ENCODE measurements at places on chromosomes 11 and 22.

DNA sequence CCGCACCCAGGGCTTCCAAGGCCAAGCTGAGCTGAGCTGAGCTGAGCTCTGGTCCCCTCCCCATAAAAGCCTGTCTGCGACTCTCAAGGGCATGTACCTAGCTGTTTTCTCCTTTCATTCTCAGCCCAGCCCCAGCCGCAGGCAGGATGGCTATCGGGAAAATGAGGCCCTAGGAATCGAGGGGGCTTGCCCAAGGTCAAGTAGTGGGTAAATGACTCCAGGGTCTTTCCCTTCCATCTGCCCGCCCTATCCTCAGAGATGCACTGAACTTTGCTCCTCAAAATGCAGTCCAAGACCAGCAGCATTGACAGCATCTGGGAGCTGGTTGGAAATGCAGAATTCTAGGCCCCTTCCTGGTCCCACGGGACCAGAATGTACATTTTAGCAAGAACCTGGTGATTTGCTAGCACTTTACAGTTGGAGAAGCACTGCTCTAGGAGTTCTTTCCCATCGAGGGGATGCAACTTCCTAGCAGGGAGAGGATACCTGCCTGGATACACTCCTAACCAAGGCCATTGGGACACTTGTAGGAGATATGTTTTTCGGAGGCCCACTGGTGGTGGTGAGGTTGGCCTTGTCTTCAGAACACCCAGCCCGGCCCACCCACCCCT is 43.2 kb upstream of the ACCSL start:
- no peak overlapping the region for H3K4me3 ChIP-seq
- H3K4me1 ChIP-seq = no peaks in the 10 kb centered on the region
- H3K27me3 ChIP-seq = peaks cover 46% of the 10 kb centered on the region
- no peak for DNase-seq
- no peak overlapping the region for H3K27ac ChIP-seq

DNA sequence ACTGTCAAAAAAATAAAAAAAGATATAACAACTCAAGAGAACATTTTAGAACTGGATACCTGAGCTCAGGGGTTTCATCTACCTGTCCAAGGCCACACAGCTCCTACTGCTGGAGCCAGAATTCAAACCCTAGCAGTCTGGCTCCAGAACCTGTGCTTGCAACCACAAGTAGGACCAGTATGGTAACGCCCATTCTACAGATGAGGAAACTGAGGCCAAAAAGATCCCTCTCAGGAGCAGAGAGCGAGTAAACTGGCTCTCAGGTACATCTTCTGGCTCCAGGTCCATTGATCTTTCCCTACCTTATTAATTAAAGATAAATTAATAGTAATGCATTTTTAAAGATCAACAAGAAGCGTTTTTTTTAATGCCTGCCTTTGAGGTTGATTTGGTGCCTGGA is 19.2 kb downstream of the P2RX3 start:
- H3K27ac ChIP-seq = no peak overlapping the region
- no peaks in the 10 kb centered on the region for H3K36me3 ChIP-seq
- no peak overlapping the region for H3K4me3 ChIP-seq
- H3K27me3 ChIP-seq = peaks cover 12% of the 10 kb centered on the region
- H3K4me1 ChIP-seq = no peaks in the 10 kb centered on the region

DNA sequence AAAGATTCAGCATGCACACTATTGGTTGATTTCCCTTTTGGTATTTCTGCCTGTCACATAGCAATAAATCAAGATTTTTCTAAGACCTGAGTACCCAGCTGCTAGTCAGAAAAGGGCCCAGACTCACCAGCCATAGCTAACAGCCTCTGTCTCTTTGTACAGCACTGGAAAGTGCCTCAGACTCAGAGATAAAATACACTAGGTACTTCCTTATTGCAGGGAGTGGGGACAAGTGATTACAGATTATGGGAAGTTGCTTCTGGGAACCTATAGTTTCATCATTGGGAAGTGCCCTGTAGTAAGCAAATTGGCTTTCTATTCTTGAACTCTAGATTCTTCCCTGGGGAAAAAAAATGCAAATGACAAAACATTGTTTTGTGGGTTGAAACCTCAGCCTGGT is at the start of gene CASP5:
TSS of gene CASP5 (minus strand) at position 166 of the 400 bp plus-strand sequence. CDS start at position 134, 32 bp downstream.
- H3K4me3 ChIP-seq = no peak within 1 kb of the TSS
- H3K27me3 ChIP-seq = no peaks in the 10 kb centered on the region
- H3K36me3 ChIP-seq = peaks cover 32% of the 10 kb centered on the region
- H3K27ac ChIP-seq = no peak within 1 kb of the TSS

DNA sequence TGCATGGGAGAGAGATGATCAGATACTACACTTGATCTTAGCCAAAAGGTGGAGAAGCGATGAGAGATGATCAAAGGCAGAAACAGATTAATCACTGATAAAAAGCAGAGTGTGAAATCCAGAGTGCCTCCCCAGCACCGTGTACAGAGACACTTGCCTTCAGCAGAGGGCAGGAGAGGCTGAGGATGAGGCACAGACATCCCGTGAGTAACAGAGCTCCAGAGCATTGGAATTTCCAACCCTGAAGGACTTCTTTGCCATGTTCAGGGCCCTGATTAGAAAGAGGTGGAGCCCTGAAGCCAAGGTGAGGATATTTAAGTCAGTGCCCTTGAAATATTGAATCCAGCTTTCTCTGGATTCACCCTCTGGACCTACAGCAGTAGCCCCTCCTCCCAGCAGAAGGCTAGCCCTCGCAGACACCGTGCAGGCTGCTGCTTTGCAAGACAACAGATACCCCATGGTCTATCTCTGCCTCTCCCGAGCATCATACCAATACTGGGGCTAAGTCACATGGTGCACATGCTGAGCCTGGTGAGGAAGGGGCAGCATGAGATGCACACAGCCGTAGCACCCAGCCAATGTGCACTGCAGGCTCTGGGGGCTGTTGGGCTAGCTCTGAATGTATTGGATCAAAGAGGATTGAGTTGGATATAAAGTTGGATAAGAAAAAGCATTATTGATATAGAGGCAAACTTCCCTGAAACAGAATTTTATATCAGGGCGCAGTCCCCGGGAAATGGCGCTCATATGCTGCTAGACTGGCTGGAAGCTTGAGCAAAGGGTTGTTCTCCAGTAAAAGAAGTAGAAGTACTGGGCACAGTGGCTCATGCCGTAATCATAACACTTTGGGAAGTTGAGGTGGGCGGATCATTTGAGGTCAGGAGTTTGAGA is 200.3 kb upstream of the B3GAT1 start:
- no peak overlapping the region for H3K4me3 ChIP-seq
- peaks cover 83% of the 10 kb centered on the region for H3K27me3 ChIP-seq
- H3K36me3 ChIP-seq = no peaks in the 10 kb centered on the region
- H3K27ac ChIP-seq = no peak overlapping the region
- no peak for DNase-seq

- H3K4me1 ChIP-seq = no peaks in the 10 kb centered on the region
- H3K27ac ChIP-seq = no peak overlapping the region
- no peak overlapping the region for H3K4me3 ChIP-seq
- H3K36me3 ChIP-seq = peaks cover 2% of the 10 kb centered on the region
- peaks cover 17% of the 10 kb centered on the region for H3K27me3 ChIP-seq
These were observed 16.3 kb upstream of the RBM4B start for GRCh38 chr11:66694056-66694410.

DNA sequence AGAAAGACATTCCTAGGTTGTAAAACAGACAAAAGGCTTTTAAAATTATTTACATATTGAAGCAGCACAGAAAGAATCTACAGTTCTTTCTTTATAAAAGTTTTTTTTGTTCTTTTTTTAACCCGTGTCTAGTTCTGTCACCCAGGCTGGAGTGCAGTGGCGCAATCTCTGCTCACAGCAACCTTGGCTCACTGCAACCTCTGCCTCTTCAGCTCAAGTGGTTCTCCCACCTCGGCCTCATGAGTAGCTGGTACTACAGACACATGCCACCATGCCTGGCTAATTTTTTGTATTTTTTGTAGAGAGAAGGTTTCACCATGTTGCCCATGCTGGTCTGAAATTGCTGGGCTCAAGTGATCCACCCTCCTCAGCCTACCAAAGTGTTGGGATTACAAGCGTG is 3.8 kb upstream of the INCENP start:
- no peak overlapping the region for H3K27ac ChIP-seq
- peaks cover 15% of the 10 kb centered on the region for H3K4me1 ChIP-seq
- DNase-seq = no peak
- H3K27me3 ChIP-seq = no peaks in the 10 kb centered on the region

DNA sequence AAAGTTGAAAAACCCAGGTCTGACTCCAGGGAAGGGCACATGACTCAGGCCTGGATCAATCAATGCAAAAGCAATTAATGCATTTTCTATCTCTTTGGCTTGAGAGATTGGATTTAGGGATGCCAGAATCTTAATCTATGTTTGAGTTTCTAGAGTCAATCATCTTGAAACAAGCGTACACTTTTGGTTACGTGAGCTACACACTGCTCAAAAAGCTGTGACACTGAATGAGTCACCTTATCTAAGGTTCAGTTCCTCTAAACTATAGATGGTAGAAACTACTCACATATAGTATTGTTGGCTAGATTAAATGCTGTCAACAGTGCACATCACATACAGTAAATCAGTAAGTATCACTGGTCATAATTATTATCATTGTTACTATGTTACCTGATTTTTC is 24.2 kb downstream of the MRE11 start:
- H3K27me3 ChIP-seq = no peaks in the 10 kb centered on the region
- H3K27ac ChIP-seq = no peak overlapping the region
- H3K36me3 ChIP-seq = peaks cover 38% of the 10 kb centered on the region
- H3K4me1 ChIP-seq = peaks cover 12% of the 10 kb centered on the region

DNA sequence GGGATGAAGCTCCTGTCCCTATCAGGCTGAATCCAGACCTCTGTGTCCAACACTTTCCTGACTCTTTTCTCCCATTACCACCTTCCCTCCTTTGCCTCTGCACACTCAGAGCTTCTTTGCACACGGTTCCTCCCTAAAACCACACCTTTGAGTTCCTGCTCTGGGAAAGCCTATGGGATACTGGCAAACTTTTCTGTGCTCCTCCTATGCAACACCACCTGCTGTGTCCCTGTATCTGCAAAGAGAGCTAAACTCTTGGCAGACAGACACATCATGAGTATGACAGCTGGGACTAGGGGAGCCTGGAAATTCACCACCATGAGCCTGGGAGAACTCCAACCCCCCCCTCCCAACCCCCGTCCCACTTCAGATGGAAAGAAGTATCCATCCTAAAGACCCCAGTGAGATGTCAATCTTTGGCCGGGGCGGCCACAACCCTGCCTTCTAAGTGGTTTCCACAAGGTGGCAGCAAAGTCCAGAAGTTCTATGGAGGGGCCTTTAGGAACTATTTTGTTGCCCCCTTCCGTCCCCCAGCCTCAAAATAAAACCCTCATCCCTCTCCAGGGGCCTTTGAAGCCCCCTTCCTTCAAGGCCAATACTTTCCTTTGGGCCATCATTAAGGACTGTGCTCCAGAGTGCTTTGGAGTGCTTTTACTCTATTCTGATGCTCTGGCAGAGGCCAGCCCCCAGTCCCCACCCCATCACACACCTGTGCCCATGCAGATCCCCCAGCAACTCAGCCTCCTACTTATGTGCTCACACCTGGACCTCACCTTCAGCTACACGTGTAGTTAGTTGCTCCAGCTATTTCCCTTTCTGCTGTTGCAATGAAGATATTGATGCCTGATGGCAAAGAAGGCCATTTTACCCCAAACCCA is 19.4 kb downstream of the HTR3A start:
- H3K27me3 ChIP-seq = peaks cover 76% of the 10 kb centered on the region
- H3K4me1 ChIP-seq = no peaks in the 10 kb centered on the region
- DNase-seq = peak; percentile 33
- H3K27ac ChIP-seq = no peak overlapping the region
- no peak overlapping the region for H3K4me3 ChIP-seq

DNA sequence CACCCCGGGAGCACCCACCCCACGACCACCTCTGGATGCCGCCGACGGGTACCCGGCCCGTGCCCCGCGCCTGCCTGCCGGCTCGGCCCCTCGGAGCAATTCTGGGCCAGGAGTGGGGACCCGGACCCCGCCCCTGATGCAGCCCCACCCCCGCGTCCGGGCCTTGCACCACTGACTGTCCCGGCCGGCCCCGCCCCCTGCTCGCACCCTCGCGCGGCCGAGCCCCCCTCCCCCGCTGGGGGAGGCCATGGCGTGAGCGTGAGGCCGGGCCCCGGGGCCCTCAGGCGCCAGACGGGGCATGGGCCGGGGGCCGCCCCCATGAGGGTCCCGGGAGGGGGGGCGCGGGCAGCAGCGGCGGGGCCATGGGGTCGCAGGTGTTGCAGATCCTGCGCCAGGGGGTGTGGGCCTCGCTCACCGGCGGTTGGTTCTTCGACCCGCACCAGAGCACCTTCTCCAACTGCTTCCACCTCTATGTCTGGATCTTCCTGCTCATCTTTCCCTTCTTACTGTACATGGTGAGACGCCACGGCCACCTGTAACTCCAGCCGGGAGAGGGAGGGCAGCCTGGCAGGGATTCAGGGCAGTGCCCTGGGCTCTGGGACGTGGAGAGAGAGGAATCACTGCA is 486 bp downstream of the PCNX3 start:
- H3K4me1 ChIP-seq = peaks cover 26% of the 10 kb centered on the region
- peak overlapping the region; percentile 85 for H3K27ac ChIP-seq
- peaks cover 24% of the 10 kb centered on the region for H3K36me3 ChIP-seq
- no peak for DNase-seq
- H3K27me3 ChIP-seq = no peaks in the 10 kb centered on the region

- no peak for DNase-seq
- H3K27me3 ChIP-seq = peaks cover 77% of the 10 kb centered on the region
- no peaks in the 10 kb centered on the region for H3K36me3 ChIP-seq
These were observed 1255.9 kb downstream of the TBC1D22A start for GRCh38 chr22:48018346-48018745.

DNA sequence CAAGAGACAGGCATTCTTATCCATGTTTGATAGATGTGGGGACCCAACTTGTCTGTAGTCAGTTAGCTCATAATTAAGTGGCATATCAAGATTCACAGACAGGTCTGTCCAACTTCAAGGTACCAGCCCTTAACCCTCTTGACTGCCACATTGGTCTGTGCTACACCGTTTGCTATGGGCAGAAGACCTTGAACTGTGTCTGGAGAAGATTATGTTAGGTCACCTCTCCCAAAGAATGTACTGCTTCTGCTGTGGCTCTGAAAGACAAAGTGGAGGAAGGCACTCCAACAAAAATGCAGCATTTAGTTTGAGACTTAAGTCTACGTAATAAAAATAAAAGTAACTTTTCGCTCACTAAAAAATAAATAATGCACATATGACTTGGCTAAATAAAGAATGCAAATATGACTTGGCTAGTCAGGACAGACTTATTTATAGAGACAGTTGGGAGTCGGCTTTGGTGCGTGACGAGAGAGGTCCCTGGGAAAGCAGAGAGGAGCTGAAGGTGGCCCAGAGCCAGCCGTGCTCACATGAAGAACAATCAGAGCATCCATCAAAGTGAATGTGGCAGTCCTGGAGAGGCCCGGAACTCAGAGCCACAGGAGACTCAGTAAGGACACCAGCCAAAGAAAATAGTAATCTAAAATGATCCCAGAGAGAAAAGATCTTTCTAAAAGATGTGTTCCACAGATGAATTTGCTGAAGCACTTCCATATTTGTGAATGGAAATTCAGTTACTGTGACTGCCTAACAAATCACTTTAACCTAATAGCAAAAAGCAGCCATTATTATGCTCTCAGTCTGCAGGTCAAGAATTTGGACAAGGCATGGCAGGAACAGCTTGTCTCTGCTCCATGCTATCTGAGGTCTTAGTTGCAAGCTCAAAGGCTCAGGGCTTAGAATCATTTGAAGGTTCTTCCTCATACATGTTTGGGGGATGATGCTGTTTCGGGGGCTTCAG is 35.0 kb downstream of the CWC15 start:
- no peak for DNase-seq
- H3K4me3 ChIP-seq = no peak overlapping the region
- H3K27ac ChIP-seq = no peak overlapping the region

Measured in central memory CD8-positive, alpha-beta T cell (primary cell).